Activated T-cell treated with anti-CD3 and anti-CD28 coated beads, Interleukin-2, amount 50 U/mL, for 72 hours (primary cell): ENCODE measurements at places on chromosomes 1 and 21.

DNA sequence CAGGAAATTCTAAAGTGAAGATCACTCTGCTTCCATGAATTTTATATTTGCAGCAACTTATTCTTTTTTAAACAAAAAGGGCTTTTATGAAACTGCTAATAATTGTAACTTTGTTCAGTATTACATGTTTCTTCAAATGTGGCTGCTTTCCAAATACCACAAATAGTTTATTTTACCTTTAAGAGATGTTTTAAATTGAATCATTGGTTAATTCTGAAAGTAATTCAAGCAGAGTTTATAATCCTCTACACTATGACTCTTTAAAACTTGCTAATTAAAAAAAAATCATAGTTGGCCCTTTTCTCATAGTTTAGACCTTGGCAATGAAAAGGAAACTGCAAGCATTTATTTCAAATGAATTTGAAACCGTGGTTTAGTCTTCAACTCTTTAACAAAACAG lies 59.6 kb downstream of the SDCCAG8 start:
- DNase-seq = no peak

- no peak for DNase-seq
These were observed 490.5 kb downstream of the SIPA1L2 start for GRCh38 chr1:232139444-232139843.

DNA sequence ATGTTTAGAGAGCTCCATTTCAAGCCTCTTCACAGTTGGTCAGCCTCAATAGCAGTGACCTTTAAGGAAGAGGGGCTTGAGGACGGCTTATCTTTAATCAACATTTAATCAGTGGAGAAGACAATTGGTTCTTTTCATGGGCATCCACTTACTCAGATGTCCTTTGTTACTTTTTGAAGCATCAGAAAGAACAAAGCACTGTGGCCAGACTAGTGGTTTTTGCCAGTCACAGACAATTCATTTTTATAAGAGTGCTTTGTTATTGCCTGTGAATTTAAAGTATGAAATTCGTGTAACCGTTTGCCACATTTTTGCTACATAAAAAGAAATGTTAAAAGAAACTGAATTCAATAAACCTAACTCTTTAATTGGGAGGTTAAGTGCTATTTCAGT lies 222.8 kb downstream of the TPR start:
- no peak for DNase-seq

DNA sequence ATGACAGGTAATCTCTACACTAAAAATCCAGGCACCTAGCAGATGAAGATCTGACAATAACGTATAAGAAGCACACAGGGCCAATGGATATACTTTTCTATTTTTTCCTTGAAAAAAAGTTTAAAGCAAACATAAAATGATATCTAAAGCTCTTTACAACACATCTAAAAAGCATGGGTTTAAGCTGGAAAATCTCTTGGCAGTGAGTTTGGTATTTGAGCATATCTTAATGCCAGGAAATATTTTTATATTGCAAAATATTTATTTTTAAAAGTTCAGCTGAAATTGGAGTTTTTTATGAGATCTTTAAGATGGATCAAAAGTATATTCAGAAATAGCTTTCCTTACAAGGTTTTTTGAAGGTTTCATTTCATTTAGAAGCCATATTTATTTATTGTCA lies 40.5 kb downstream of the SLC5A9 start:
- DNase-seq = no peak

DNA sequence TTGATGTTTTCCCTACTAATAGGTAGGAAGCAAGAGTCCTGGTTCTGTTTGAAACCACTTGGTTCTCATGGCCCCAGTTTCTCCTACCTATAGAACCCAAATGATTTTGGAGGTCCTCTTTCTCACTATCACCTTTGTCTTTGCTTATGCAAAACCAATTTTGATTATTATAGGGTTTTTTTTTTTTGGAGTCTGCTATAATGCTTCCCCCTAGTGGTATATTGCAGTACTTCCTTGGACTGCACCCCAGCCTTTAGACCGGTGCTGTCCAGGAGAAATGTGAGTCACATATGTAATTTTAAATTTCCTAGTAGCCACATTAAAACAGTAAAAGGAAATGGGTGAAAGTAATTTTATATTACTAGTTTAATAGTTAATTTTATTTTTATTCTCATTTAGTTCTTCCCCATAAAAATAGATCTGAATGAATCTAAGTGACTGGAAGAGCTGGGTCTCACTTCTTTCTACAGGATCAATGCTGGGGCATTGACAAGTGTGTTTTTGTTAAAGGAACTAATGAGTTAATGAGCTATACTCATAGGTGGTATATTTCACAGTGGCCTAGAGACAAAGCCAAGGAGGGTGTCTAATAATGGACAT lies 10.6 kb downstream of the FCMR start:
- DNase-seq = peak; percentile 44

DNA sequence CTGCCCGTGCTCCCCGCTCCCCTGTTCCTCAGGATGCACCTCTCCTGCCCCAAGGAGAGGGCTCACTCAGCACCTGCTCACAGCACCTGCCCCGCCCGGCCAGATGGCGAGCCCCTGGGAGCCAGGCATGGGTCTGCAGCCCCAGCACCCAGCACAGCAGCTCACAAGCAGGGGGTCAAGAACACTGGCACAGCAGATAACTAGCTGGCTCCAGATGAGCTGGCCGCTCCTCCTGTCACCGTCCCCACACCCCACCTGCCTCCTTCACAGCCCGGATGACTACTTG lies 20.9 kb upstream of the EVA1B start:
- DNase-seq = no peak

GRCh38 chr1:162726555-162726954 lies 63.9 kb upstream of the HSD17B7 start:
- DNase-seq = no peak

GRCh38 chr21:42820616-42821465 lies 58.5 kb downstream of the WDR4 start:
- DNase-seq = no peak

- DNase-seq = no peak
These were observed 55.5 kb upstream of the DNAJC6 start for GRCh38 chr1:65253800-65254319.

GRCh38 chr1:118204648-118205047 lies 19.6 kb upstream of the SPAG17 start:
- no peak for DNase-seq

- no peak for DNase-seq
These were observed 19.8 kb downstream of the CAMTA1 start for GRCh38 chr1:6805004-6805416.

- no peak for DNase-seq
These were observed 3.6 kb downstream of the EFNA1 start for GRCh38 chr1:155131285-155131684.

DNA sequence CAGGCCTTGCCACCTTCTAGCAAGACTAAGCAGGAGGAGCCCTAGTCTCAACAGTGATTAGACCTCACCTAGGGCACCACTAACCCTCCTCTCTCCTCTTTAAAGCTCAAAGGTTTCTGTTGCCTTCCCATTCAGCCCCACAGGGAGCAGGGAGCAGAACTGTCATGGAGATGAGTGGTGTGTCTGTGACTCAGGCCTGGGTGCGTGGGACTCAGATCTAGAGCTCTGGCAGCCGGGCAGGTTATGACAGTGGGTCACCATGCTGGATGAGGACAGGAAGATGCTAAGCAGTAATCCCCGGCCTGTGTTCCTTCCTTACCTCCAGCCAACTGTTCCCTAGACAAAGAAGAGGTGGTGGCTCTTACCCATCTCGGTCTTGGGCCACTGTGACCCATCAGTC lies 60.1 kb upstream of the COA6 start:
- DNase-seq = no peak

- DNase-seq = peak; percentile 77
These were observed 2.8 kb upstream of the ZBTB7B start for GRCh38 chr1:154999571-155000410.

- DNase-seq = no peak
These were observed 2.7 kb downstream of the CELF3 start for GRCh38 chr1:151713874-151714273.

DNA sequence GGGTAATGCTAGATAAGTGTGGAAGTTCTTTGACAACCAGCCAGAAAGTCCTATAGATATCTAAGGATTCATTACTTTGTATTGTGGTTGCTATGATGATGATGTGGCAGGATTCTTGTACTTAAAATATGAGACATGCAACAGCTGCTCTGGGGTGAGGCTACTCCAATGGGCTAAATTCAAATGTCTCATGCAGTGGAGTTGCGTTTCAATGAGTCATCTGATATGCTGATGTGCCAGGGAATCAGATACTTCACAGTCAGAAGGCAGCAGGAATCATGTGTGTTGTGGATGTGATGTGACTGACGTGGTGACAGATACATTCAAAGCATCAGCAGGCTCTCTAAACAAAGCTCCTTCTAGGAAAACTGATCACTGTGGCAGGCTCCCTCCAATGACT lies 66.5 kb downstream of the TSEN15 start:
- DNase-seq = no peak

- no peak for DNase-seq
These were observed 35.4 kb upstream of the EIF4G3 start for GRCh38 chr1:21212126-21212525.

DNA sequence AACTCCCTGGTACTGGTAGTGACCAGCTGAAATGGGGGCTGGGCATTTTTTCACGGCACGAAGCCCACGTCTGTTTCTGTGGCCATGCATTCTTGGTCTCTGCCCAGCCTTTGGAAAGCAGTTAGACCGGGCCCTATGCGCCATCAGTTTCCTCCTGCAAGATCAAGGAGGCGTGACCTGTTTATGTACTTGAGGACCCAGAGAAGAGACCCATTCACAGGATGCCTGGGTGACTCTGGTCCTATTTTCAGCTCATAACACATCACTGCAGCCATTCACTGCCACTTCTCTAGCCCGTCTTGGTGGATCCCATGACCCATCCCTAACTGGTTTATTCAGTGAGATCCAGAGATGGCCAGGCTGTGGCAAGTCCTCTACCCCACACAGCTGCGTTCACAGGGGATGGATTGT lies 70.4 kb downstream of the SPSB1 start:
- no peak for DNase-seq

DNA sequence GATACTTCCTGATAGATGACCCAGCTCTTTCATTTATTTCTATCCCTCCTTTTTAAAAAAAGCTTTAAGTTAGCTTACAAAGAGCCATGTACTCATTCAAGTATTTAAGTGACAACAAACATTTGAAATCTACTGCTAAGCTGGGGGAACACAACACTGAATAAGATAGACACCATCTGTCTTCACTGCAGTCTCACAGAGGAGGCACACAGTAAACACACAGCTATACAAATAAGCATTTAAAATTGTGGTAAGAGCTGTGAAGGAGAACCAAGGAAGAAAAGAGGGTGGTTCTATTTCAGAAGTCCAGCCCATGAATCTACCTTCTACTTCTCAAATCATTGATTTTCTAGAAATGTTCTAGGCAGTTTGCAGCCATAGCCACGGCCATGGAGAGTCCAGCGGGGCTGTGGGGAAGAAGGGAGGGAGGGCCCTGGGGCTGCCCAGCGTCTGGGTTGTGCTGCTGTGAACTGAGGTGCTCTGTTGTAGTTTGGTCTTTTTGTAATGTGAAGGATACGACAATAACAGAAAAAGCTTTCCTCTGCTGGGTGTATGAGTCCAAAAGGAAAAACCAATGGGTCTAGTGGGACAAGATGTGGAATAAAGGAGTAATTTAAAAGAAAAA lies 28.2 kb downstream of the PRDM2 start:
- DNase-seq = no peak

- DNase-seq = no peak
These were observed 29.8 kb downstream of the TNNT2 start for GRCh38 chr1:201347498-201348210.

DNA sequence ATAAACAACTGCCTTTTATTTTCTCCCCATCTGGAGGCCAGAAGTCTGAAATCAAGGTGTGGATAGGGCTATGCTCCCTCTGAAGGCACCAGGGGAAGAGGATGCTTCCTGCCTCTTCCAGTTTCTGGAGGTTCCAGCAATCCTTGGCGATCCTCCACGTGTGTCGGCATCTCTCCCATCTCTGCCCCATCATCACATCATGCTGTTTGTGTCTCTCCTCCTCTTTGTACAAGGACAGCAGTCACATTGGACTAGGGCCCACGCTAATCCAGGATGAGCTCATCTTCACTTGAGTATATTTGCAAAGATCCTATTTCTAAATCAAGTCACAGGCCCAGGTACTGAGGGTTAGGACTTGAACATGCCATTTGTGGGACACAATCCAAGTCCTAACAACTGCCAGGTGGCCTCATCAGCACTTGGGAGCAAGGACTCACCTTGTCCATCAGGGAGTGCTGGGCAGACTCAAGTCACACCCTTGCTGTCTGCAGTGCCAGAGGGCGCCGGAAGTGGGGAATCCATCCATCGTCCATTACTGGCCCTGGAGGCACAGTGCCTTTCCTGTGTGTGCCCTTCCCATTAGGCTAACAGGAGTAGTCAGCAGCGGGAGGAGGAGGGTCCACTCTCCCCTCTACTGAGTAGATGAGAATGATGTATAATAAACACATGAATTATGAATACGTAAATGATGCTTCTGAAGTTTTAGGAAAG lies 185.4 kb upstream of the AJAP1 start:
- no peak for DNase-seq

- no peak for DNase-seq
These were observed 2.2 kb downstream of the TENT5B start for GRCh38 chr1:27010226-27010994.

DNA sequence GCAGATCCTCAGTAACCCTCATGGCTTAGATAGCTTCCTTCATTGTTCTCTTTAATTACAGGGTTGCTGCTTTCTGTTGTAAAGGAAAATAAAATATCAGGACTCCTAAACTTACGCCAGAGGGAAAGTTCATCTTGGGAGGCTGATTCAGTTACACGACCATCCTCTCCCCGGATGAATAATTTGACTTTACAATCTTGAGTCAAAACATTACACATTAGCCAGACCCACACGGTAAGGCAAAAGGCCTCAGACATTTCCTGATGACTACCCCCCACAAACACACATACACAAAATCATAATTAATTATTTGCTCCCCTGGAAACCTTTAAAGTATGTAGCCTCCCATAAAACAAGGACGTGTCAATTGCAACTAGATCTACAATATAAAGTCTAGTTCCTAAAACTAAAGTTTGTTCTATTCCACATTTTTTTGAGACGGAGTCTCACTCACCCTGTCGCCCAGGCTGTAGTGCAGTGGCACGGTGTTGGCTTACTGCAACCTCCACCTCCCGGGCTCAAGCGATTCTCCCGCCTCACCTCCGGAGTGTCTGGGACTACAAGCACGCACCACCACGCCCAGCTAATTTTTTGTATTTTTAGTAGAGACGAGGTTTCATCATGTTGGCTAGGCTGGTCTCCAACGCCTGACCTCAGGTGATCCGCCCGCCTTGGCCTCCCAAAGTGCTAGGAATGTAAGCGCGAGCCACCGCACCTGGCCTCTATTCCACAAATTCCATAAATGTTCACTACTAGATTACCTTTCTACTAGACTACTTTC lies 830 bp upstream of the PRDX1 start:
- peak; percentile 14 for DNase-seq

- peak; percentile 38 for DNase-seq
These were observed 14.7 kb upstream of the KCNE1 start for GRCh38 chr21:34526618-34527290.
